Kidney (tissue), 22 donors: ENCODE measurements at places on chromosomes 3 and 15. TPM values are rescaled to one million over a fixed set of nuclear protein-coding genes. Genes with fewer than 3 reads are reported as not detected.

CCDC39 gene
- polyA plus RNA-seq = not detected

DNA sequence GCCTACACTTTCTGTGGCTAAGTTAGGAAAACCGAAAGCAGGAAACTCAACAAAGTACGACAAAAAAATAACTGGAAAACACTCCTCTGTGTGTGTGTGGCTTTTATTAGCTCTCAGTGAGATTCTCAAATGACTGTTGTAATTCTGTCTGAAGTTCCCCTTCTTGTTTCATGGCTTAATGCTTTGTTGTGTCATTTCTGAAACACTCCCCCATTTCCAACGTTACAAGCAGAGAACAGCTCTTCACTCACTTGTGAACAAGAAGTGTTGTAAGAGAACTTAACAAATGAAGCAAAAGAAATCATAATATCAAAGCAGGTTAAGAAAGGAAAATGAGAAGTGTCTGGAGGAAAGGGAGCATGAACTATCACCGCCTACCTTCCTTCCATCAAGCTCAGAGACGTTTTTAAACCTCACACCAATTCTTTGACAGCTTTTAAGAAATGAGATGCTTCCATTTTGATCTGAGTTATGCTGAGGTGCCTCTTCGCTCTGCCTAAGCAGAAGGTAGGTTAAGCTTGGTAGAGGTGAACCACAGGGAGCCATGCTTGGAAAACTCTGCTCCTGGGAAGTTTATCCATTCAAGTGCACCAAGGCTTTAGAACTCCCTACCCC, 12.4 kb upstream of the SEC62 start:
- no peak for DNase-seq

- DNase-seq = no peak
These were observed 39.3 kb downstream of the C2CD4B start for GRCh38 chr15:62125773-62126172.

GRCh38 chr3:25834346-25834745, 44.5 kb downstream of the OXSM start:
- no peak for DNase-seq

SEMA5B gene
- 6.6 TPM for polyA plus RNA-seq

GRCh38 chr3:151321526-151321925, 4.9 kb upstream of the GPR87 start:
- no peak for DNase-seq

DNA sequence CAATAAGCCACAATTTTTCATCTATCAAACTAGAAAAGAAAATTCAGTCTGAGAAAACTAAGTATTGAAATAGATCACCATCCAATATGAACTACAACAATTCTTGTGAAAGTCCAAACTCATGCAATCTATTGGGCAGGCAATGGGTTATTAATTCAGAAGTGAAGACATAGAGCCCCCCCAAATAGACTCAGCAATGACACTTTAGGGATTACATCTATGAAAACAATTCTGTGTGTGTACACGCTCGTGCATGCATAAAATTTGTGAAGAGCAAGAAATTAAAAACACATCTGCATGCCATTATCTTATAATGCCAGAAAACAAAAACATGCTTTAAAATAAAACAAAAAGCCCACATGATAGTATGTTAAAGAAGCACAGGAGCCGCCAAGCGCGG, 151.3 kb downstream of the NR1I2 start:
- no peak for DNase-seq

- peak; percentile 56 for DNase-seq
These were observed 87.3 kb upstream of the C15orf61 start for GRCh38 chr15:67433495-67434099.

DNA sequence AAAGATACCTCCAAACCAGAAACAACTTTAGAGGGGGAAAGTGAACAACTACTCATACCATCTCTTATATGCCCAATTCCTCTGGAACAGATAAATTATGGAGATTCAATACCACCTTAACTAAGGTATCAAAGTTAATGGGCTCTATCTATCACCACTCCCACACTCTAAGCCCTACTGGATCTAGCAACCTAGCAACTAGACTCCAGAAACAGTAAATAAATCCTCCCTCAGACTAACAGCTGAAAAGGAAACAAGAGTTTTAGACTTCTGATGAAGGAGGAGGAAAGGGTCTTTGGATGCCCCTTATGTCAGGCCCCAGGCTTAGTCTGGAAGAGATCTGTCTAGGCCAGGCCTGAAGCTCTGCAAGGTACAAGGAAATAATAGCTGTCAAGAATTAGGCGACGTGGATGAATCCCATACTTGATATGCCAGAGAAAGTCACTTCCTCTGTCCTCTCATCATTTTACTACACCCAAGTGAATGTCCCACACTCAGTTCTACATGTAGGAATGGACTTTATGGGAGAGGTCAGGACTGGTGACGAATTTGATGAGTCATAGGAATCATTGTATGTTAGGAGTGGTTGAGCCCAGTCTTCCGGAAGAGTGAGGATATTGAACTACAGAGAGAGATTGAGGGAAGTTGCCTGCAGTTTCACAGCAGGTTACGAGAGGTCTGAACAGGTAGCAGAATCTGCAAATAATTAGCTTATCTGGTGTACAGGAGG, 113.8 kb downstream of the AKAP13 start:
- peak; percentile 97 for DNase-seq

GRCh38 chr3:29612536-29612935, 331.7 kb downstream of the RBMS3 start:
- DNase-seq = no peak

- no peak for DNase-seq
These were observed 183.8 kb upstream of the THRB start for GRCh38 chr3:24678421-24678865.

DNA sequence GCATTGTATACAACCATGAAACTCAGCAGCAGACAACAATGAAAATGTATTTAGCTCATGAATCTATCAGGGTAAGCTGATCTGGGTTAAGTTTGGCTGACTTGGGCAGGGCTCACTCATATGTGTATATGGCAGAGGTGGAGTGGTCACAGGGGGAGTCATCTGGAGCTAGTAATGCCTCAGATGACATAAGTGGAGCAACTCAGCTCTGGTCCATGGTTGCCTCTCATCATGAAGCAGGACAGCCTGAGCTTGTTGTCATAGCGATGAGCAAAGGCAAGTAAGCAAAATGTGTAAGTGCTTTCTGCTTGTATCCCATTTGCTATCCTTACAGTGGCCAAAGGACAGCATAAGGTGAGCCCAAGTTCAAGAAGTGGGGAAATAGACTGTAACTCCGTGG, 64.5 kb downstream of the ALCAM start:
- DNase-seq = no peak

ISLR gene
- polyA plus RNA-seq = 18.8 TPM

GRCh38 chr15:79572691-79573404, 140.7 kb downstream of the MINAR1 start:
- DNase-seq = no peak

SMAD6 gene
- polyA plus RNA-seq = 15.4 TPM

DNA sequence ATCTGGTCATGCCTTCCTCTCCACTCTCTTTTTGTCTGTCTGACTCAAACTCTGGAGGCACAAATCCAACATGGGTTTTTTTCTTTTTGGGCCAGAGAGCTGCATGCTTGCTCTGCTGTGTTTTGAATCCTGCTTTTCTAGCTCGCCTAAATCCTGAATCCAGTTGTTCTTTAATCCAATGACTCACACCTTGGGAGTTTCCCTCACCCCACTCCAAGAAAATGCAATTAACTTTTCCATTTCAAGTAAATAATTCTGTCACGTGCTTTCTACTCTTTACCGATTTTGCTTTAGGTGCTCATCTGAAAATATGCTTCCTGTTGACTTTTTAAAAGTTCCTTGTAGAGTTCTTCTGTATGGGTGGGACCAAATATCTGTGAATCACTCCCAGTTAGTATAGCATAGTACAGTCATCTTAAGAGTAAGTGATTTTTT, 47.6 kb downstream of the SLMAP start:
- DNase-seq = no peak

PTH1R gene
- 1,885 TPM for polyA plus RNA-seq

DNA sequence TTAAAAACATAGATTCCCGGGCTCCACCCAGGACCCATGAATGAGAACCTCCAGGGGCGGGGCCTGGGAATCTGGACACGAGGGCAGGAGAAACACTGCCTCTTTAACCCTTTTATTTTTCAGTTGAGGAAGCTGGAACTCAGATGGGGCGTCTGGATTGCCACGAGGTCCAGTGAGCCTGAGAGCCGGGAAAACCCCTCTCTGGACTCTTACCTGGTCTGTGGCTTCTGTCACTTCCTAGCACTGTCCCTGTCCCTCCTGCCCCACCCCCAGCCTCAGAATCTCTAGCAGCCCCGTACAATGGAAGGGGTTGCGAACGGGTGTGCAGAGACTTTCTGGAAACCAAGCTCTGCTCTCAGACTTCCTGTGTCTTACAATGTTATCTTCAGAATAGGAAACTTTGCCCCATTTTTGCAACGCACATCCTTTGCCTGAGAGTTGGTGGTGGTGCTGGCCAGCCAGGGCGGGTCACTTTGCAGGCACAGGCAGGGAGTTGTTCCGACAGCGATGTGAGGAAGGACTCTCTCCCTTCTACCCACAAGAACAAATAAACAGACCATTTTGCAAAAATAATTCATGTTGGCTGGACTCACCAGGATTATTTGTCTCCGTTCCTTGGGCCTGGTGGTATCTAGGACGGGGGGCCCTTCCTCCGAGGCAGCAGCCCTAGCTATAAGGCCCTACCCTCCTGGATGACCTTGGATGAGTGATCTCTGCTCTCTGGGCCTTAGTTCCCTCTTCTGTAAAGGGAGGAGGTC, 59.1 kb downstream of the SMAD6 start:
- no peak for DNase-seq

GRCh38 chr3:63762180-63762579, 56.9 kb upstream of the C3orf49 start:
- peak; percentile 2 for DNase-seq
